Nasal cavity respiratory epithelium epithelial cell of viscerocranial mucosa (primary cell): ENCODE measurements at places on chromosomes 7 and 10. TPM values are rescaled to one million over a fixed set of nuclear protein-coding genes. Genes with fewer than 3 reads are reported as not detected.

Gene NAT16
- not detected in 2 replicates for total RNA-seq

Gene ACHE
- under 0.01 and 0.28 TPM in 2 replicates for total RNA-seq

Gene GIMAP5
- total RNA-seq = not detected in 2 replicates

Gene MBL2
- not detected in 2 replicates for total RNA-seq

Gene PRKCQ
- 4.1 and 4.8 TPM in 2 replicates for total RNA-seq
